ENCODE measurements at places on chromosomes 3 and 15.
A peak's percentile ranks its signal among the peaks of the same experiment; 100 is the strongest.

DNA sequence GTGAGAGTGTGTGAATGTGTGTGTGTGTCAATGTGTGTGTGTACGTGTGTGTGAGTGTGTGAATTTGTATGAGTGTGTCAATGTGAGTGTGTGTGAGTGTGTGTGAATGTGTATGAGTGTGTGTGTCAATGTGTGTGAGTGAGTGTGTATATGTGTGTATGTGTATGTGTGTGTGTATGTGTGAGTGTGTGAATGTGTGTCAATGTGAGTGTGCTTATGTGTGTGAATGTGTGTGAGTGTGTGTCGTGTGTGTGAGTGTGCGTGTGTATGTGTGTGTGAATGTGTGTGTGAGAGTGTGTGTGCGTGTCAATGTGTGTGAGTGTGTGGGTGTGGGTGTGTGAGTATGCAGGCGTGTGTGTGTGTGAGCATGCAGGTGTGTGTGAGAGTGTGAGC lies 93.5 kb upstream of the ALDH1A3 start:
- DNase-seq, result no peak

GRCh38 chr3:4986782-4987537 lies 7.7 kb downstream of the BHLHE40 start:
- DNase-seq, result peak; percentile 88

DNA sequence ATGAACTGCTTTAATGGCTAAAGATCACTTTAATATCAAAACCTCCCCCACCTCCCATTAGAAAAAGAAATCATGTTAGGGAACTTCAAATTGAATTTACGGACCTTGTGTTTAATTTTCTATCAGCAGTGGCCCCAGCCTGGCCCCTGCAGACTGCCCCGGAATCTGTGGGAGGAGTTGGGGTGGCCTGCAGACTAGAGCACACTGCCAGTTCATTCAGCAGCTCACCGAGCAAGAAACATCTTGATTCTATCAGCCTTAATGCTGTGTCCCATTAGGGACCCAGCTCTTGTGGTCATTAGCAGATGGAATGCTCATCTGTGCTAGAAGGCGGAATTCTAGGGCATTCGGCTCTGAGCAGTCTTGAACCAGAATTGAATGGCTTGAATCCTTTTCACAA lies 54.2 kb downstream of the FLNB start:
- DNase-seq, result no peak

- no peak for DNase-seq
Measured at GRCh38 chr3:37693511-37694283, 168.0 kb upstream of the CTDSPL start.

DNA sequence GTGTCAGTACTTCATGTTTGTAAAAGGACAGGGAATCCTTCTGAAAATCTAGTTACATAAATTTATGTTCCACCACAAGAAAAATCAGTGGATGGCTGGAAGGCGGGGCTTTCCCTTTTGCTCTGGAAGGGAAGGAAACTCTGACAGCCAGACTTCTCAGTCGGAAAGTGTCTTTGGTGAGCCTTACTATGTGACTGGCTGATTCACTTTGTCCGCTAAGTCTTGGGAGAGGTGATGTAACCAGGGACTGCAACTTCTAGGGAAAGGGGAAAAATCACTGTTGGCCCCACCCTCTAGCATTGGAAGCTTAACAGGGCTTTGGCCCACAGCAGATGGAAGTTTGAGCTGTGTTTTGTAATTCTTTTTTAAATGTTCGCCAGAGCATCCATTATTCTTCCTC lies 281.4 kb upstream of the CTDSPL start:
- DNase-seq, result no peak

DNA sequence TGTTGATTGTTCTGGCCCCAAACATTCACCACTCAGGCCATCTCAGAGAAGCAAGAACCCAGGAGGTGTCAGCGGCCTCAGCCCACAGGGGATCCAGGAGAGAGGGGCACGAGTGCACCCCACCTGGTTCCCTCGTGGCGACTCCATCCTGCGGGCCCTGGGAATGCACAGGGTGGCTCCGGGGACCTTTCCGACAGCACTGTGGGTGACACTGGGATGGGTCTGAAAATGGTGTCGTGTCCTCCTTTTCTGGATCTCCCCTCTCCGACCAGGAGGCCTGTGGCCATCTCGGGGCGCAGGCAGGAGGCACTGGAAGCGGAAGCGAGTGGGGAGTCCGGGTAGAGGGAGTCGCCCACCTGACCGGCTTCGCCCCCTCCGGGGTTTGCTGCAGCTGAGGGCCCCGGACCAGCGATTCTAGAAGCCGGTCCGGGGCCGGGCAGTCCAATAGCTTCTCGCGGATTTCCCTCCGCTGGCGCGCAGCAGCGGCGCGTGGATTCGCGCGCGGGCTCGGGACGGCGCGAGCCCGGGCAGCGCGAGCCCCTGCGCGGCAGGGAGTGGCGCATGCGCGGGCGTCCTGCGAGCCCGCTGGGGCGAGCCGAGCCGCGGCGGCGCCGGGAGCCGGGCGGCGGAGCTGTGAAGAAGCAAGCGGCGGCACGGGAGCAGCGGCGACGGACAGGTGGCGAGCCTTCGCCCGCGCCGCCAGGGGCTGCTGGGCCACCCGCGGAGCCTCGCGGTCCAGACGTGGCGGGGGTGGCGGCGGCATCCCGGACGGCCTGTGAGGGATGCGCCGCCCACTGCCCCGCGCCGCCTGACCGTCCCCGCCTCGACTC lies at the start of gene DOCK3:
Gene DOCK3 (plus strand): TSS at position 579 of the 830 bp plus-strand sequence. CDS start 337 bp downstream, outside the sequence.
- DNase-seq, result peak; percentile 91

GRCh38 chr3:156409694-156410093 lies 145.2 kb downstream of the SSR3 start:
- DNase-seq, result no peak

- no peak for DNase-seq
Measured at GRCh38 chr3:110562621-110563020, 509.0 kb upstream of the NECTIN3 start.

GRCh38 chr3:34067536-34068051 lies 269.2 kb downstream of the PDCD6IP start:
- no peak for DNase-seq

DNA sequence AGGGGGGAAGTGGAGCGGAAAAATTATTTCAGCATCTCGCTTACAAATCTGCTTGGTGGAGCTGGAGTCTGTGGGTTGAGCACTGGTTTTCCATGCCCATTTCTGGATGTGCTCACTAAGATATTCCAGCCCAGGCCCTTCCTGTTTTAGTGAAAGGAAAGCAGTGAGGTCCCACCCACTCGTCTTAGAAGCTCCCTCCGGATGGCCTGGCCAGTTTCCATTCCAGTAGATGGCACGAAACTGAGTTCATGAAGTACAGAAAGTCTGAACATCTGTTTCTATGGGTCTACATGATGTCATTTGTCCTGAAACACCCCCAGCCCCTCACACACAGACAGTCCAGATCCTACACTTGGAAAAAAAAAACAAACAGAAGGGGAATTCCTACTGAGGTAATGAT lies 31.9 kb upstream of the THSD4 start:
- no peak for DNase-seq

GRCh38 chr3:46693892-46694226 lies 380 bp upstream of the ALS2CL start:
- no peak for DNase-seq

DNA sequence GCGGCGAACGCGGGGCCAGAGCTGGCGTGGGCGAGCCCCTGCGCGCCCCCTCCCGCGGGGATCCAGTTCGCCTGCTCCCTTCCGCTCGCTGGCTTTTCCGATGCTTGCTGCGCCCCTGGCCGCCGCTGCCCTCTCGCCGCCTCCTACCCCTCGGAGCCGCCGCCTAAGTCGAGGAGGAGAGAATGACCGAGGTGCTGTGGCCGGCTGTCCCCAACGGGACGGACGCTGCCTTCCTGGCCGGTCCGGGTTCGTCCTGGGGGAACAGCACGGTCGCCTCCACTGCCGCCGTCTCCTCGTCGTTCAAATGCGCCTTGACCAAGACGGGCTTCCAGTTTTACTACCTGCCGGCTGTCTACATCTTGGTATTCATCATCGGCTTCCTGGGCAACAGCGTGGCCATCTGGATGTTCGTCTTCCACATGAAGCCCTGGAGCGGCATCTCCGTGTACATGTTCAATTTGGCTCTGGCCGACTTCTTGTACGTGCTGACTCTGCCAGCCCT lies 721 bp downstream of the P2RY1 start:
- DNase-seq, result peak; percentile 42

DNA sequence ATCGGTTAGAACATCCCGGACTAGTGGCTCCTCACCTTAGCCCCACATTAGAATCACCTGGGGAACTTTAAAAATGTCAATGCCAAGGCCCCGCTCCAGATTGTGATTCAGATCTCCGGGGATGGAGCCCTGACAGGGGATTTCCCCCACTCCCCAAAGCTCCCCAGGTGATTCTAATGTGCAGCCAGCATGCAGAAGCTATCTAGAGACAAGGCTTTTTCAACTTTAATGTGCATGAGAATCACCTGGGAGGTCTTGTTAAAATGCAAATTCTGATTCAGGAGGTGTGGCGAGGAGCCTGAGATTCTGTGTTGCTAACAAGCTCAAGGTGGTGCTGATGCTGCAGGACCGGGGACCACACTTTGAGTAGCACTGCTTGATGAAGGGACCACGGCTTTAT lies 156.7 kb downstream of the RAB11A start:
- DNase-seq, result no peak

GRCh38 chr3:16299746-16300145 lies 34.7 kb downstream of the OXNAD1 start:
- no peak for DNase-seq

GRCh38 chr3:123085932-123086627 lies 19.3 kb downstream of the PDIA5 start:
- DNase-seq, result no peak

DNA sequence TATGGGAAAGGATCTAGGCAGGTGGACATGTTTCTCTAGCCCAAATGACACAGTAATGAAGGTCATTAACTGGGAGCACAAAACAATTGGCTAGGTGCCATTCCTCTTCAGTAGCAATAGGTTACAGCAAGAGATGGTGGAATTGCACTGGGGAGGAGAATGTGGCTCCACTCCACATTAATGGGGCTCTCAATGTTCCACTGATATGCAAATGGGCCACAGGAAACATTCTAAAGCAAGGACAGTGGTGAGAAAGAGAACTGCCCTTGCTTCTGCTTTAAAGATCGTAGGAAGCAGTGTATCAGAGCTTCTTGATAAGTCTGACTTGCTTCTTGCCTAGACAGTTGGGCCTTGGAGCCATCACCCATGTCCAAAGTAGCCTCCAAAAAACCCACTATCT lies 271.4 kb upstream of the PPP2R3A start:
- DNase-seq, result no peak

GRCh38 chr3:168870892-168871291 lies 775.2 kb upstream of the GOLIM4 start:
- no peak for DNase-seq

DNA sequence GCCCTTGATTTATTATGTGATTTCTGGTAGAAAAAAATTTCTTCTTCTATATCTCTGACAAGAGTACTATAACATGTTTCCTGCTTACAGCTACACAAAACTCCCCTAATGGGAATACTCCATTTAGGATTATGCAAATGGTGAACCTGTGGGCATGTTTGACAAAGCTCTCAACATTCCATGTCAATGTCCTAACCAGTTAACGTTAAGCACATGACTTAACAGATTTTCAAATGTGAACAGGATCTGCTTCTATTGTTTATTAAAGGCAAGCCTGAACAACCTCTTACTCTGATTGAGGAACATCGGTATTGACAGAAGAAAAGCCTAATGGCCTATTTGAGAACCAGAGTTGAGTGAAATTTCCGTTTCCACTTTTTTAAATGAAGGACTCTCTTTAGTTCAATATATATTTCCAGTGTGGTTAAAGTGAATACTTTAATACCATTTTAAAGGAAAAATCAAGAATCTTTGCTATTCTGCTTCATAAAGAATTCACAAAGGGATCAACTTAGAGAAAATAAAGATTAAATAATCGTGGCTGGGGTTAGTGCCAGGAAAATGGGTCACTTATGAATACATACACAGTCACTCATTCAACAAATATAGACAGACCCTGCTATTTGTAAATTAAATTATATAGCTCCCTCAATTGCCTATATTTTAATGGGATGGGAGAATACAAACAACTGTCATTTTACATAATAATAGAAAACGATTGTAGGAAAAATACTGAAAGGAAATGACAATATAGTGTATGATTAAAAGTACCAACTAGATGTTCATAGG lies 300.3 kb upstream of the CBLB start:
- DNase-seq, result peak; percentile 17

DNA sequence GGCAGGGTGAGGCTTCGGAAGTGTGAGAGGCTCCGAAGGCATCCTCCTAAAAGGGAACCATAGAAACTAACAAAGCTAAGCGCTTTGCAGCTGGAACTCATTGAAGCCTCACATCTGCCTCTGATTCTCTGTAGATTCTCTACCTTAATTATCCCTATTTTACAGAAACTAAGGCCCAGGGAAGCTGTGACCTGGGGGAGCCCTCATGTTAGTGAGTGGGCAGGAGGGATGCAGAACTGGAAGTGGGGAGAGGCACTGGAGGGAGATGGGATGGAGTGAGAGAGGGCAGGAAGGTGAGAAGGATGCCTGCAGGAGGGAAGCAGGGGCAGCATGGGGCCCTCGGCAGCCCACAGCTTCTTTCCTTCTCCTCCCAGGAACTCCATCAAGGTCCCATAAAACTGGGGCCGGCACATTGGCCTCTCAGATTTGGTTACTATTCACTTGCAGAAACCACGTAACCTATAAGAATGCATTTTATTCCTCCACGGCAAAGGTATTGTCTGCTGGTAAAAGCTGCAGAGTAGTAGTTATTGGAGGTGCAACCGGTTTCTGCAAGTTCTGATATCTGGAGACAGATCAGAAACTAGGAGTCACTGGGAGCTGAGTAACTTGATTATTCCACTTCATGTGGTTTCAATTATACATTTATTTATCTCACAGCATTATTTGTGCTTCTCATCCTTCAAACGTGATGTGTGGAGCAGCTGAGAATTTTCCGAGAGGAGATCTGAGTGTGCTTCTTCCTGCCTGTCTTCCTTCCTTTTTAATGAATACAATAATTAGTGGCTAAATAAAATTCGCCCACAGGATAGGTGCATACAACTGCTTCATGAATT lies 24.0 kb upstream of the CHCHD6 start:
- no peak for DNase-seq

DNA sequence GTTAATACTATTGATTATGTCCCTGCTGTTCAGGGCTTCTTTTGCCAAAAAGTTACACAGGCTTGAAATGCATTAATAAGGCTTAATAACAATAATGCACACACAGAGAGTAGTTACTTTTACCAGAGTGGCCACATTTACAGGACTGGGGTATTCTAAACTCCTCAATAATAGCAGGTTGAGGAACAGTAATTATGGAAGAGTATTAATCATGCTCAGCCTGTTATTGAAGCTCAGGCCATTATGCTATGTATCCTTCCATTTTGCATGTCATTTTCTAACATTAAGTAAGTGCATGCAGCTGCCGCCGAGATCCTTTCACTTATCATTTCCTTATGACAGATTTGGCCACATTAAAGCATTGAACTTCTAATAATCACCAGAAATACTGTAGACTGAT lies 5.7 kb downstream of the ARRDC4 start:
- DNase-seq, result no peak

- no peak for DNase-seq
Measured at GRCh38 chr15:54354341-54354740, 376.1 kb downstream of the UNC13C start.

- DNase-seq, result no peak
Measured at GRCh38 chr15:64480891-64481290, 20.5 kb downstream of the ZNF609 start.
